Esophagus squamous epithelium (tissue), 5 donors: ENCODE measurements at places on chromosomes 11 and 22. TPM values are rescaled to one million over a fixed set of nuclear protein-coding genes. Genes with fewer than 3 reads are reported as not detected.
A peak's percentile ranks its signal among the peaks of the same experiment; 100 is the strongest.

GRCh38 chr11:75733431-75734107, 15.9 kb downstream of the MOGAT2 start:
- H3K4me3 ChIP-seq: no peak overlapping the region
- H3K36me3 ChIP-seq: no peaks in the 10 kb centered on the region
- H3K27ac ChIP-seq: no peak overlapping the region
- H3K27me3 ChIP-seq: no peaks in the 10 kb centered on the region
- DNase-seq: no peak

GRCh38 chr11:130037881-130038585, 31.7 kb upstream of the APLP2 start:
- no peak for DNase-seq
- no peaks in the 10 kb centered on the region for H3K27me3 ChIP-seq
- no peak overlapping the region for H3K27ac ChIP-seq
- H3K4me1 ChIP-seq: peaks cover 15% of the 10 kb centered on the region
- H3K36me3 ChIP-seq: no peaks in the 10 kb centered on the region

Gene PHLDA2
- total RNA-seq: 10.2 TPM

- DNase-seq: no peak
- H3K4me1 ChIP-seq: no peaks in the 10 kb centered on the region
- H3K36me3 ChIP-seq: no peaks in the 10 kb centered on the region
- H3K27me3 ChIP-seq: no peaks in the 10 kb centered on the region
Measured at GRCh38 chr11:66420671-66421476, at the start of gene NPAS4. Gene NPAS4, plus strand, starts transcription at chr11:66421035. Its CDS starts 145 bp downstream, at chr11:66421180.

- no peak for DNase-seq
- no peak overlapping the region for H3K4me3 ChIP-seq
- no peaks in the 10 kb centered on the region for H3K27me3 ChIP-seq
- H3K4me1 ChIP-seq: peaks cover 11% of the 10 kb centered on the region
- H3K36me3 ChIP-seq: no peaks in the 10 kb centered on the region
Measured at GRCh38 chr11:121421149-121421901, 30.8 kb upstream of the SORL1 start.

DNA sequence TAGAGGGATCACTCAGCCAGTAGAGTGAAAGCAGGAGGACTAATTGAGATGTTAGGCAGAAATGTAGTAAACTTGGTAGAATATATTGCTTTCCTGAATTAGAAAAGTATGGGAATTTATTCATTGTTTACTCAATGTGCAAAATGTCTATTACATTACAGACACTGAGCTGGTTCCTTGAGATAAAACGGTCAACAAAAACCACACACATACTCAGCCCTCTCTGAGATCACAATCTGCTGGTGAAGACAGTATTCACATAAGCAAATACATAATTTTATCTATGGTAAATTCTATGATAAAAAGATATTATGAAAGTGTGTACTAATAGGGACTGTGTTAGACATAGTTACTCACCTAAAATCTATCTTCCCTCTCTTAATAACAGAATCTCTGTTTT, 833.5 kb downstream of the KCNA4 start:
- no peaks in the 10 kb centered on the region for H3K27me3 ChIP-seq
- H3K27ac ChIP-seq: no peak overlapping the region
- H3K4me1 ChIP-seq: no peaks in the 10 kb centered on the region
- no peak overlapping the region for H3K4me3 ChIP-seq
- DNase-seq: no peak

DNA sequence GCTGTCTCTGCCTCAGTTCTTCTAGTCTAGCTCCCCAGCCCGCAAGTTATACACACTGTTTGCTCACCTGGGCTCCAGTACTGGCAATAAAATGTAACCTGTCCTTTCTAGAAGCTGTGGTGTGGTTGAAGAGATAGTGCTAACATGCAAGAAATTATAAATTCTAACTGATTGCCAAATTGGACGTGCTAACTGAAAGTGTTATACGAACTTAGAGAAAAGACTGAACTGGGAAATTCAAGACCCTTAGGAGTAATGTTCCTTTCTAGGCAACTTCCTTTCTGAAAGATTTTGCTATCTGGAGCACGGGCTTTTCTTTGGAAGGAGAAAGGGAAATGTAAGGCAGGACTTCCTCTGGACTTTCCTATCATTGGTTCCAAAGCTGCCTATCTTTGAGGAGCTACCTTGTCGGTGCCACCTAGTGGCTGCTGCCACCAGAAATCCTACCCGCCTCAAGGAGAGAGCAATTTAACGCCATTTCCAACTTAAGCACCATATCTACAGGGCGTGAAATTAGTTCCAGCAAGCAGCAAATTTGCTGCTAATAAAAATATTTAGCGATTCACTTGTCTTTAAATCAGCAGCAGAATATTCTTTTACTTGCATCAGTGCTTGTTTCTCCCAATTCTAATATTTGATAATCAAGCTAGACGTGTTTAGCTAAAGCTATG, 12.7 kb upstream of the TMEM218 start:
- no peak for DNase-seq
- peaks cover 2% of the 10 kb centered on the region for H3K4me1 ChIP-seq
- no peak overlapping the region for H3K27ac ChIP-seq
- H3K36me3 ChIP-seq: no peaks in the 10 kb centered on the region
- no peak overlapping the region for H3K4me3 ChIP-seq

GRCh38 chr11:85295694-85296271, 331.4 kb downstream of the DLG2 start:
- no peaks in the 10 kb centered on the region for H3K36me3 ChIP-seq
- H3K27me3 ChIP-seq: no peaks in the 10 kb centered on the region
- no peak overlapping the region for H3K27ac ChIP-seq

GRCh38 chr11:43895601-43896000, 15.0 kb downstream of the ALKBH3 start:
- no peaks in the 10 kb centered on the region for H3K4me1 ChIP-seq
- no peaks in the 10 kb centered on the region for H3K27me3 ChIP-seq
- H3K27ac ChIP-seq: no peak overlapping the region
- H3K4me3 ChIP-seq: no peak overlapping the region
- DNase-seq: no peak
- peaks cover 96% of the 10 kb centered on the region for H3K36me3 ChIP-seq

- H3K36me3 ChIP-seq: no peaks in the 10 kb centered on the region
- H3K4me3 ChIP-seq: no peak overlapping the region
- H3K27me3 ChIP-seq: no peaks in the 10 kb centered on the region
Measured at GRCh38 chr11:132681971-132682370, 850.3 kb downstream of the OPCML start.

Gene ANKRD13D
- total RNA-seq: 50.6 TPM

DNA sequence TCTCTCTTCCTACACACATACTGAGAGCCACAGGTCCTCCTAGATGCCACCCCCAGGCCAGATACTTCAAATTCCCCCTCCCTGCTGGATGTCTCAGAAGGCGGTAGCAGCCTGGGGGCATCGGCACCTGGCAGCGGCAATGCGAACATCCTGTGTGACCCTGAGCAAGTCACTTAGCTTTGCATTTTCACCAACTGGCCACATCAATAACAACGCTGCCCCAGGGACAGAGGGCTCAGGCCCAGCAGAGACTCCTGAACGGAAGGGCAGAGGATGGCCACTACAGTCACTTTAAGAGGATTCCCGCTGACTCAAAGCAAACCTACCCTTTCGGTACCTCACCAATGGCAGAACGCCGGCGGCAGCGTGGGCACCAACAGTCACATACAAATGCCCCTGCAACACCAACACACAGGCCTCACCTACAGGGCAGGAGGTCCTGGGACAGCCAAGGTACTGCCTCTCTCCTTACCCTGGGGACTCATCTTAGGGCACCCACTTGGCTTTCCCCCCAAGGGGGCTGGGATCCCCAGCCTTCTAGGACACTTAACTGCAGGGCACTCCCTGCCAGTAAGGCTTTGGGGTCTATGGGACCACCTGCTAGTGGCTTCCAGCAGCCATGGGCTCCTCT, 1.6 kb downstream of the LMO1 start:
- H3K4me3 ChIP-seq: peak overlapping the region; percentile 28
- peaks cover 19% of the 10 kb centered on the region for H3K4me1 ChIP-seq
- H3K27ac ChIP-seq: no peak overlapping the region
- DNase-seq: no peak
- H3K27me3 ChIP-seq: peaks cover 9% of the 10 kb centered on the region

GRCh38 chr11:60724420-60724819, at the start of gene MS4A18:
Gene MS4A18, plus strand, starts transcription at chr11:60724720.
- DNase-seq: no peak
- H3K27me3 ChIP-seq: no peaks in the 10 kb centered on the region
- no peak within 1 kb of the TSS for H3K27ac ChIP-seq

DNA sequence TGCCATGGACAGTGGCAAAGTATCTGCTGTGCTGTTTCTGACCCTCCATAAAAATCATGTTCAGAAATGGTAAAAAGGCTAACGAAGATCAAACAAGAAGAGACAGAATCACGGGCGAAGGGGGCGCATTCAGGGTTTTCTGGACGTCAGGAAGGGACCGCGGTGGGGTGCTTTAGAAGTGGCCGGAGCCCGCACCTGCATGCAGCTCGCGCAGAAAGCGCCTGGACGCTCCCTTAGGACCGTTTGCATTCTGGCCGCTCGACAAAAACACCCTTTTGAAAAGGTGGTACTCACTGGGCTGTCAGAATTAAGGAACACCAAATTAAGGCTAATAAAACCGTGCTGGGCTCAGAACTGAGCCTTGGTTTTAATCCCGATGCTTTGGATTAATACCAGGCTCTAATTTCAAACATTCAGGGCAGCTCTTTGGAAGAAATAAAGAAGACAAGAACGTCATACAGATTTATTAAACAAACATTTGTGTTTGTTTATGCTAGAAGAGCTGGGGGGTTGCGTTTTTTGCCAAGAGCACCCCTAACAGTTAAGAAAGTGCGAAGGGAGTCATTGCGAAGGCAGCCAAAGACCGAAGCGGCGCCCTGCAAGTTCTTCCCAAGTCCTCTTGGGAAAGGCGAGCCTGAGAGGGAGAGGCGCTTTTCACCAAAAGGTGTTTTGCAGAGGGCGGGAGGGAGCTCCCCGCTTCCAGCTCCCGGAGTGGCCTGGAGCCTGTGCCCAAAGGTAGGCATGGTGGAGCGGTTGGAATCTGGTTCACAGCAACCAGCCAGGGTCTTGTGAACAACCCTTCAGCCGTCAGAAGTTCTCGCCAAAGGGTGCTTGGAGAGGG, 47.7 kb upstream of the DBX1 start:
- H3K4me3 ChIP-seq: no peak overlapping the region
- no peak for DNase-seq
- H3K27ac ChIP-seq: no peak overlapping the region
- peaks cover 11% of the 10 kb centered on the region for H3K4me1 ChIP-seq
- H3K36me3 ChIP-seq: no peaks in the 10 kb centered on the region
- H3K27me3 ChIP-seq: peaks cover 74% of the 10 kb centered on the region
